ENCODE measurements at places on chromosomes 12 and 14.
A peak's percentile ranks its signal among the peaks of the same experiment; 100 is the strongest.

- no peak for DNase-seq
These were observed 981.0 kb downstream of the TMEM121 start for GRCh38 chr14:106507354-106507753.

DNA sequence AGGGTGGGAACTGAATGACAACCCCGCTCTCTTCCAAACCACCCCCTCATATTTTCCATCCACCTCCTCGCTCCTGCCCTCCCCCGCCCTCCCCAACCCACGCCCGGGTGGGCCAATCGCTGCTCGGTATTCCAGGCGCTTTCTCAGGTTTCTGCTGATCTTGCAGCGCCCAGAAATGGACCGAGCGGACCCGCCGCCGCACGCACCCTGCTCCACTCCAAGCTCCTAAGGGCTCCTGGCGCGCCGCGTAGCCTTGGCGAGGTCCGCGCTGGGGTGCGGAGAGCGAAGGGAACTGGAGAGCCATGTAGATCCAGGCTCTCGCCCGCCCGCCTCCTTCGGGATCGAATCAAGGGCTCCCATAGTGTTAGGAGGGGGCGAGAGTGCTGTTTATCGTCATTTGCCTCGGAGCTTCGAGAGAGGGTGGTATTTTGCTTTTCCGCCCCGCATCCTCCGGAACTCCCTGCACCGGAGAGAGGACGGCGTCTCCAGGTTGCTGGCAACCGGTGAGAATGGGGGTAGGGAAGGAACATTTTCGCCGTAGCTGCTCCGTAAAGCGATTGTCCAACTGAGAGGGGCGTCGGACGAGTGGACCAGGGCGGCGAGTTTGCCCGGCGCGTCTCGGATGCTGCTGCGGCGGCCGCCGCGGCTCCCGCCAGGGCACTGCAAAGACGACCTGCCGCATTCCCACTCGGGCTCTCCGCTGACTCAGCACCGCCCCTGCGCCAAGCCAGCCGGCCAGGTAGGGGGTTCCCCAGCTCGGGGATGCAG is at the start of gene KCNA1:
TSS of gene KCNA1 (plus strand) at position 172 of the 768 bp plus-strand sequence. CDS start 1,474 bp downstream, outside the sequence.
- no peak for DNase-seq

GRCh38 chr12:75154388-75154787 is 55.3 kb downstream of the KCNC2 start:
- no peak for DNase-seq

GRCh38 chr12:91777268-91777992 is 368.2 kb downstream of the BTG1 start:
- no peak for DNase-seq

GRCh38 chr12:124369055-124369826 is 74.3 kb downstream of the RFLNA start:
- DNase-seq: peak; percentile 65

DNA sequence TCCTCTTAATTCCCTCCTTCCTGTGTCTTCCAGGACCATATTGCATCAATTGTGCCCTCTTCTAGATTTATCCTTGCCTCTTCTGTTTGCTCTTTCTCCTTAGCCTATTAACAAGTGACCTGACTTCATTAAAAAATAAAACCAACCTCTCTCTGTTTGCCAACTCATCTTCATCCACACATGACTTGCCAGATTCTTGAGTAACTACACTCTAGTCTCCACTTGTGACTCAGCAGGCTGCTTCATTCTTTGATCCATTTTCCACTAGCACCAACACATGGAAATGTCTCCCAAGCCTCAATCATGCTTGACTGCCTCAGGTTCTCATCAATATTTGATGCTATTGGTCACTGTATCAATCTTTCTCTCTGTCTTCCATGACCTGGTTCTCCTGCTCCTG is 492.4 kb upstream of the TMPO start:
- DNase-seq: peak; percentile 8

GRCh38 chr14:54481695-54482094 is 7.1 kb downstream of the GMFB start:
- DNase-seq: no peak

DNA sequence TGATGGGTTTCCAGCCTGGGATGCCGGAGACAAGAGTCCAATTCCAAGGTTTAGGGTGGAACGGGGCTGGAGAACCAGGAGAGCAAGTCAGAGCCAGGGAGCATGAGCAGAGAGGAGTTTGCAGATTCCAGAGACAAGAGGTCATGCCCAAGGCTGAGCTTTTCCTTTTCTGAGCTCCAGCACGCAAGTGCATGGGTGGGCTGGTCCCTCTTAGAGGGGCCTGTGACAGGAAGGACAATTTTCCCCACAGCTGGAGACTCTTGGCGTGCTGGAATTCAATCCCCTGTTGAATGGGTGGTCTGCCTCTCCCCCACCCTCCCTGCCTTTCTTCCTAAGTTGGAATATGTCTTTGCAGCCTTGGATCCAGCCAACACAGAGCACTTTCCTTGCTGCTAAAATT is 431.9 kb downstream of the BCL11B start:
- DNase-seq: no peak

DNA sequence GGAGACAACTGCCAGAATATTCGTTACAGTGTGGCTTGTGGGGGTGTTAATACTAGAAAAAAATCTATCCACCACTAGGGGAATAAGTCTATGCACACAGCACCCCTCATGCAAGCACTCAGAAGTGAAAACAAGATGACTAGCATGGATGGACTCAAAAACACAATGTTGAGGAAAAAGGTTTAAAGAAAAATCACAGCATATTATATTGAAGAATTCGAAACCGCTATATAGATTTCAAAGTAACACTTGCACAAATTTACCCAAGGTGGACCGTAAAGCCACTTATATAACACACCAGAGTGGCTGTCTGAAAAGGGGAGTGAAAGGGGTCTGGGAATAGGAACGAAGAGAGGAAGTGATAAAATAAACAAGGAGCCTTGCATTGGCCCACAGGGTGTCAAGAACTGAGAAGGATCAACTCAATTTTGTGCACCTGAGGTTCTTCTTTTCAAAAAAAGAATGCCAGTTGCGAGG is 544 bp downstream of the ABCD4 start:
- DNase-seq: peak; percentile 52

DNA sequence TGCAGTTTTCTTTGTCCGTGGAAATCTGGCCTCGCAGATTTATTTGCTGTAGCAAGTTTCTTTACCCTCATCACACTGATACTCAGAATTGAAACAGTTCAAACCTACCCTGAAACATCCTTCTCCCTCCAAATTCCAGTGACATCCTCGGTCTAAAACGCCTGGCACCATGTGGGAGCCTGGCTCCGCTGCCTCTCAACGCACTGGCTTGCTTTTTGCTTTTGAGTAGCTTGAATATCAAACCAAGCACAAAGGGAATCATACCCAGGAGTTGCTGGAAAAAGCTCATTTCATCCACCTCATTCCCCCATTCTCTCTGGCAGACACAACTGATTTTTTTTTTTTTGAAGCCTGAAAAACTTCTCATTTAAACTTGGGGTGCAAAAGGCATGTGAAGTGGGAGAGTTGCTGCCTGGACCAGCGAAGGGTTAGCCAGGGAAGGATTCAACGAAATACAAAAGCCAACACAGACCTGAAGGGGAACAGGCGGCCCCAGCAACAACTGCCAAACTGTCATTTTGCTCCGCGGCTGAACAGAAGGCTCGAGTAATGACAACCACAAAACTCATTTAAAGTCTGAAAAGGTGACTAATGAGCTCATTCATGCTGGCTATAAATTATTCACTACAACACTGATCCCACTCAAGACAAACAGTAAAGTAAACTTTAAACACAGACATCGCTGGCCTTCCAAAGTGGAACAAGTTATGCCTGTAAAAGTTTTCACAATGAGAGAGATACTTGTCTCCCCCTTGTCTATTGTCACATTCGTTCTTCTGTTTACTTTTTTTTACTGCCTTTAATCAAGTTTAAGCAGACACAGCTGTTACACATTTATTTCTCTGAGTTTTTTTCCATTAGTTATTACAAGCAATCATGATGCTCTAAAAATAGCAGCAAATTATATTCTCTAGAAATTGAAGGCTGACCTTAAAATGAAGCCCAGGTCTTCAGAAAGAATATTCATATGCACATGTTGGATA is 12.5 kb upstream of the FOXN3 start:
- peak; percentile 68 for DNase-seq

GRCh38 chr12:131046813-131047788 is 93.4 kb downstream of the ADGRD1 start:
- no peak for DNase-seq

- peak; percentile 49 for DNase-seq
These were observed 68.8 kb downstream of the TMX1 start for GRCh38 chr14:51308866-51309265.

DNA sequence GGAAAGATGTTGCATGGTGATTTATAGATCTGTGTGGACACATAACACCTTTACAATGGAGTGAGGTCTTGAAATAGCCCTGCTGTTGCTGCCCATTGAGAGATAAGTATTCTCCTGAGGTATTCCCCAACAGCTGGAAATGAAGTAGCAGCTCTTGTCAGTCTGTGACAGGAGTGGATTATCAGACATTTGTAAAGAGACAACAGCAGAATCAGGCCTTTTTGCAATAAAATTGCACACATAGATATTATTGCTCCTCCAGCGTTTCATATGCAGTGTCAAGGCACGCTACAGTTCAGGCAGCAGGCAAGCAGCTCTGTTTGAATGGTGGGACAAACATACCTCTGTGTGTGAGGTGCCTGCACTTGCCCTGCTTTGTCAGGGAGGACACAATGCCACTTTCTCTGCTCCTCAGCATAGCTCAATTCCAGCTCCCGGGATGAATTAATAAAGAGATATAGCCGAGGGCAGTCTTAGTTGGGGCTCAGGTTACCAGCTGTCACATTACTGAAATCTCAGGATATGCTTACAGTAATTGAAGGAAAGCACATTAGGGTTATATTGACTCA is 49.4 kb downstream of the BICD1 start:
- no peak for DNase-seq

GRCh38 chr12:32198555-32198954 is 91.9 kb downstream of the BICD1 start:
- peak; percentile 36 for DNase-seq

- DNase-seq: no peak
These were observed 50.2 kb downstream of the FOXN4 start for GRCh38 chr12:109258607-109259544.

DNA sequence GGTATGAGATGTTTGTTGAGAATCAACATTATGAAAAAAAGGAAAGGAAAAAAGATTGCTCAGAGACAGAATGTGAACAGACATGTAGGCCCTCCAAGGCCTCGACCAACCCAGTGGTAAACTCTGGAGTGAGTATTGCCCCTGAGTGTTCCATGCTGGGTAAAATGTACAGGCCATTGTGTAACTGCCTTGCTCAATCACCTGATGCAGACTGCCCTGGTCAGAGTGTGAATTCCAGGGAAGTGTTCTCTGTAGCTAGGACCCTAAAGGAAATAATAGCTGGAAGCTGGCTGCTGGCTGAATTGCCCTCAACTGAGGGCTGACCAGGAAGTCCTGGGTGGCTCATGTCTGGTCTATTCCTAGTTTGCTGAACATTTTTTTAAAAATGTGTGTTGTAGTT is 1081.4 kb upstream of the LRFN5 start:
- DNase-seq: no peak

DNA sequence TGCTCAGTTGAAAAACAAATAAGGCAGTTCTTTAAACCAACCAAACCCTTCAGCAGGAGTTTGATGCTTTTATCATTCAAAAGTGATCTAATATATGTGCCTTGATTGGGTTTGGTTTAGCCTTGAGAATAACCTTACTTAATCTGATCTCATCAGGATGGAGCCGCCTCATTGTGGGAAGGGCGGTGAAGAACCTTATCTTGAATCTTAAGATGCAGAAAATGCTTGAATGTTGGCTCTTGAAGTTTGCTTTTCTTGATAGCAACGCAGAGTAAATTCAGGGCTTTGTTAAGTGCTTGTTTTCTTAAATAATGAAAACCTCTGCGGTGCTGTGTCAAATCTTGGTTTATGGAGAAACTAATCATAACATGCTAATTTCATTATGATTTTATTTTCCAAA is 138.2 kb downstream of the MON2 start:
- peak; percentile 54 for DNase-seq

DNA sequence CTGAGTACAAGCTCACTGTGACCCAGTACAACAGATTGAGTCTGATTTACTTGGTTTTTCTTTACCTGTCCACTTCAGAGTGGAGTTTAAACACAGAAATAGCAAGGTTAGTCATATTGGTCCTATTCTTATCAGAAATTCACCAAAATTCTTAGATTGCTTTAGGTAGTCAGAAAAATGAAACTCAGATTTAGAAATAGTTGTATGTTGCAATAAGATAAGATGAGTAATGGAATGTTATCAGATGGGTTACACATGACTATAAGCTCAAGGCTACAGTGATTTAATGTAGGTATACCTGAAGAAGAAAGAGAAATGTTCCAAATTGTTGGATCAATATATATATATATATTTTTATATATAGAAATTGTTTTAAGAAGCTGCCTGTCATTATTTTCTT is 524.1 kb downstream of the LRFN5 start:
- DNase-seq: no peak

DNA sequence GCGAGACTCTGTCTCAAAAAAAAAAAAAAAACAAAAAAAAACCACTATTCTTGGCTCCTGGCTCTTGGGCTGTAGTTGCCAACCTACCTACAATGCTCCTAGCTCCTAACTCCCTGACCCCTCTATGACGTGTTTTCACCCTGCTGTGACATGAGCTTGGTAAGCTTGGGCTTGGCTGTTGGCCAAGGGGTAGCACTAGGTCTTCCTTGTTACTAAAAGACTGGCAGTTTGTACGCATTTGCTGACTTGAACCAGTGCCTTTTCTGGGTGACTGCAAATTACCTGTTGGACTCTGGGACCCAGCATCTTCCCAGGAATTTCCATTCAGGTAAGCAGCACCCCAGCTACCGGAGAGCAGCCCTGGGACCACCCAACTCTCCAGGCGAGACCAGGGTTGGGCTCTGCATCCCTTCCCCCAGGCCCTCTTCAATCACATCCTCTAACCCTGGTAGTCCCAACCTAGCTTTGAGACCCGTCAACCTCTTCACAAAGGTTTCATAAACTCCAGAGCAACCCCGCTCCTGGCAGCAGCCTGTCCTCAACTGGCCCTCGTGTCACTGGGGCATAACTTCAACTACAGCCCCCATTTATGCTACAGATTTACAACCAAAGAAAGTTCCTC is 8.3 kb downstream of the CDK2AP1 start:
- DNase-seq: no peak

- DNase-seq: no peak
These were observed 76.6 kb downstream of the PAX9 start for GRCh38 chr14:36738269-36738668.

- DNase-seq: peak; percentile 54
These were observed 162.4 kb downstream of the CAND1 start for GRCh38 chr12:67431411-67432020.

GRCh38 chr12:25852792-25853191 is 105.7 kb upstream of the RASSF8 start:
- no peak for DNase-seq

DNA sequence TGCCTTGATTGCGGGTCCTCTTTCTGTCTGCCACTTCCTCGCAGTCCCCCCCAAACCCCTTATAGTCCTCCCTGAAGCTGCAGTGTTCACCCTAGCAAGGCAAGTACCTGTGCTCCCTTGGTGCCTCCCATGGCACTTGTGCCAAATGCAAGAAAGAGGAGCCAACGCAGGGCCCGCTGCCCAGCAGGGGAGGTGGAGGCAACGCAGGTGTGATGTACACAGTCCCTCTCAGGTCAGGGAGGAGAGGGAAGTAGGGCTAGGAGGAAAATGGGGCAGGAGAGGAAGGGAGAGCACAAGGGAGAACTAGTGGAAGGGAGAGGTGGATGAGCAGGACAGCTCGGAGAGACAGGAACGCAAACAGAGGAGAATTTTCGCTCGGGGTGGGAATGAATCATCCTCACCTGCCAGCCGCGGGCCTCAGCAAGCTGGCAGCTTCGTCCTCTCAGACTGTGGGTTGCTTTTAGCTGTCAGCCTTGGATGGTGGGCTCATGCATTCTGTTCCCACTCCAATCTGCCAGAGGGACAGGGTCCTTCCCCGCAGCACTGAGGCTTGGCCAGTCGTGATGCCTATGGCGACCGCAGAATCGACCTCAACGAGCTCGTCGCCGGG is 357.0 kb downstream of the CACNA1C start:
- no peak for DNase-seq
